CD8-positive, alpha-beta memory T cell (primary cell): ENCODE measurements at places on chromosomes 5 and 9.

GRCh38 chr9:114894609-114895433, 35.6 kb downstream of the TNFSF8 start:
- no peak for DNase-seq

DNA sequence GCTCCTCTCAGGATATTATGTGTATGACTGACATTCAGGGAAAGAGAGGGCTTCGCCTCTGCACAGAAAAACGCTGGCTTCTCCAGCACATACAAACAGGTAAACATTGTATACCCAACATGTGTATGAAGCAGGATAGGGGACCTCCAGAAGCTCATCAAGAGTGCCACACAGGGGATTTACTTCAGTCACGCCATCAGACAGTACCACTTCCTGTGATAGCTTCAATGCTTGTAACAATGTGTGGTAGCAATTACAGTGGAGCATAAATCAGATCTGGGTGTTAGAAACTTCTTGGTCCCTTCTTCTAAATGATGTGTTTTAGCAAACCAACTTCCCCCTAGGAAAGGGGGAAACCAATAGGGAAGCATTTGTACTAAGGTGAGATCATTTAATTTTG, 160.8 kb downstream of the TSSK1B start:
- no peak for DNase-seq

DNA sequence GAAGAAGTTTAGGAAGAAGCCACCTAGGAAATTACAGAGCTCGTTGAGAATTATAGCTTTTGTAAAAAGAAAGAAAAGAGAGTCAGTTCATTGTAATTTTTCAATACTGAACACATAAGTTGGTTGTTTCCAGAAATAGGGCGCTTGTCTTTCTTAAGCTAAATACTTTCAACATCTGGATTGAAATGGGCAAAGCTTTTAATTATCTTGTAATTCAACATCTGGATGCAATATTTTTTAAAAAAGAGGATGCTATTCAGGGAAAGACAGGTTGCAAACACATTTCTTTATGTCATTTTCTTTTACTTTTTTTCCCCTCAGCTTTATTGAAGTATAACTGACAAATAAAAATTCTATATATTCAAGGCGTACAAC, 100.7 kb upstream of the TRPC7 start:
- DNase-seq, result no peak

- DNase-seq, result no peak
These were observed 6.9 kb upstream of the TRMT10B start for GRCh38 chr9:37746448-37747270.

DNA sequence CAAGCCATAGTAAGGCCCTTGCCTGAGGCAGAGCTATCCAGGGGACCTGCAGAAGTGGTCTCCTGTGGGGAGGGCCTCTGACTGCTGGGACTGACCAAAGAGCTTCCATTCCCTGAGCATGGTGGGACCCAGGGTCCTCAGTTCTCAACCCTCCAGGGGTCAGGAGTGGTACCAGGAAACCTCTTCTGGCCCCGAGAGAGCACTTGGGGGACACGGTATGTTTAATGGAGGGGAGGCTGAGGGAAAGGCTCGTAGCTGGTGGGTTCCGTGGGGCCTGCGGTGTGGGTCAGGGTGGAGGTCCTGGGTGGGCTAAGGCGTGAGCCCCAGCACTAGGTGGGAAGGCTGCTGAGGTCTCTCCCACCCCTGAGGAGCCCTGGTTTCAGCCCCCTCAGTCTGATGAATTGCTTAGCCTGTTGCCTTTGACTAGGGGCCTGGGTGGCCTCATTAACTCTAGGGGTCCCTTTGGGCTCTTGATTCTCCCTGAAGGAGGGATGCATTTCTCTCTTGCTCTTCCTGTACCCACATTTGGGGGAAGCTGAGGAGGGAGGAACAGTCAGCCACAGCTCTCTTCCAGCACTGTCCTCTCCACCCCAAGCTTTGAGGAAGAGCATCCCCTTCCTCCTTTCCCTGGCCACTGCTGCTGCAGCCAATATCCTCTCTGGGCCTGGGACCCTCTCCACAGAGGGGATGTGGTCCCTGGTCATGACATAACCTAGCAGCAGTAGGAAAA, 34.0 kb downstream of the CSF1R start:
- DNase-seq, result no peak
